ENCODE measurements at places on chromosomes 2 and 18.

GRCh38 chr18:9924371-9924943 lies 10.6 kb downstream of the VAPA start:
- DNase-seq, result no peak

DNA sequence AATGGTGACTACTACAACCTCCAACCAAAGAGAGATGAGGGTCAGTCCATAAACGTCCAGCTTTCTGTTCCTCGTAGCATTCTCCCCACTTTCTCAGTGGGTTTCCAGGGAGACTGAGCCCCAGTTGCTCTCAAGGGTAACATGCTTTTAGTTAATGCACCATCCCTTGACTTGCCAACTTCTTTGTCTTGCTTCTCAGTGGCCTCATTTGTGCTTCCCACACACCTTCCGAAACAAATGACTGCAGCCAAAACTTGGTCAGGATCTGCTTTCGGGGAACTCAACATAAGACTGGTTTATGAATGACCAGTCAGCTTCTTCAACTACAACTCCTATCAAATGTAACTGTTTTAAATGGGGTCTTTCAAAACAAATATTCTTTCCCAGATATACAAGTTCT lies 94.1 kb downstream of the COL6A3 start:
- no peak for DNase-seq

DNA sequence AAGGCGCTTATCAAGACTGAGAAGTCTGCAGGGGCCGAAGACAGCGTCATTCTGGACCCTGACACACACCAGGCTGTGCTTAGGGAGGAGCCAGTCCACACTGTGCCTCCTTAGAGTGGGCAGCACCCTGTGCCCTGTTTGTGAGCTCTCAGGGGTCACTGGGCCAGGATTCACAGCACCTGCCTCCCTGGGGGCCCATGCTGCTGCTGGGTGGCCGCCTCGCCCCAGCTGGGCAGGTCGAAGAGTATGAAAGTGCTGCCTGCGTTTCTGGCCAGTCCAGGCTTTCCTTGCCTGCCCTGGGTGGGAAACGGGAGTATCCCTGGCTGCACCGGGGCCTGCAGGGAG lies 15.4 kb upstream of the GPR55 start:
- no peak for DNase-seq

GRCh38 chr2:217052856-217053577 lies 193.2 kb upstream of the TNP1 start:
- no peak for DNase-seq

GRCh38 chr2:28428486-28428885 lies 35.8 kb downstream of the FOSL2 start:
- DNase-seq, result no peak

DNA sequence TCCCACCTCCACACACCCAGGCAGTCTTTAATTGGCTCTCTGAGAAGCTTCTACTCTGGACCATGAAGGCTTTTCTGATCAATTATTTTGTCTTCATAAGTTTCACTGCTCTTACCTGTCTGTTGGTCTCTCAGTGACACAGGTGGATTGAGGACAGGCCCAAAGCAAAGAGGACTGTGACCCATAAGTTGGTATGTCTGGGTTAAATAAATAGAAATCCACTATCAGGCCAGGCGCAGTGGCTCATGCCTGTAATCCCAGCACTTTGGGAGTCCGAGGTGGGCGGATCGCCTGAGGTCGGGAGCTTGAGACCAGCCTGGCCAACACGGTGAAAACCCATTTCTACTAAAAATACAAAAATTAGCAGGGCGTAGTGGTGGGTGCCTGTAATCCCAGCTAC lies 2.7 kb upstream of the SLC16A14 start:
- DNase-seq, result no peak

DNA sequence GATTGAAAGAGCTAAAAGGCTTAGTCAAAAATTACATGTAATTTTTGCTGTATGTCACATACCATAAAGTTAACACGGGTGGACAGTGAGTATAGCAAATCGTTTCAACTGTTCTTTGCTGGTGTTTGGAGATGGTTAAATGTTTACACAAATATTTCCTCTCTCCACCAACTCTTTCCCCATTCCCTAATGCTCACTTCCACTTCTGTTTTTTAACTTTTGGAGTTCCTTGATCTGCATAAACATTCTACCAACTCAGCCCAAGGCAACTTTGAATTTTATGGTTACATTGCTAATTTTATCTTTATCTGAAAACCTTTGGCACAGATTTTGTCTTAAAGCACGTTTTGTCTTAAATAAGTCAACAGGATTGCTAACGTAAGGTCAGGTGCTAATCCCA lies 1.9 kb upstream of the SPOPL start:
- no peak for DNase-seq

GRCh38 chr2:121103960-121104359 lies 181.0 kb downstream of the TFCP2L1 start:
- no peak for DNase-seq

- no peak for DNase-seq
These were observed 62.1 kb upstream of the TCF7L1 start for GRCh38 chr2:85071096-85071495.

- DNase-seq, result no peak
These were observed 145.0 kb downstream of the SRBD1 start for GRCh38 chr2:45466053-45466452.

DNA sequence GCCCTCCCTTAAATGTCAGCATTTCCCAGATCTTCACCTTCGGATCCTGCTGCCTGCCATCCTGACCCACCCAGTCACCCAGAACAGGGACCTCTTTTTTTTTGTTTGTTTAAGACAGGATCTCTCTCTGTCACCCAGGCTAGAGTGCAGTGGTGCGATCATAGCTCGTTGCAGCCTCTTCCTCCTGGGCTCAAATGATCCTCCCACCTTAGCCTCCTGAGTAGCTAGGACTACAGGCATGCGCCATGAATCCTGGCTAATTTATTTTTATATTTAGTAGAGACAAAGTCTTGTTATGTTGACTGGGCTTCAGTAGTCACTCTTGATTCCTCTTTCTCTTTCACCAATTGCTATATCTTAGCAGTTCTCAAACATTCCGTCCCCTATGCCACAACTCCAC lies 39.0 kb downstream of the INSIG2 start:
- DNase-seq, result no peak

DNA sequence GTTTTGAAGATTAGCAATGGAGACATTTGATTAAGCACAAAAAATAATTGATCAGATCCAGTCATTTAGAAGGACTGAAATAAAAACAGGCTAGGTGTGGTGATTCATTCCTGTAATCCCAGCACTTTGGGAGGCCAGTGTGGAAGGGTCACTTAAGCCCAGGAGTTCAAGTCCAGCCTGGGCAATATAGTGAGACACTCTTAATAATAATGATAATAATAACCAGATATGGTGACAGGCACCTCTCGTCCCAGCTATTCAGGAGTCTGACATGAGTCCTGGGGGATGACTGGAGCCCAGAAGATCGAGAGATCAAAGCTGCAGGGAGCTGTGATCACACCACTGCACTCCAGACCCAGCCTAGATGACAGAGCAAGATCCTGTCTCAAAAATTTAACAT lies 3.5 kb upstream of the FN1 start:
- DNase-seq, result no peak

DNA sequence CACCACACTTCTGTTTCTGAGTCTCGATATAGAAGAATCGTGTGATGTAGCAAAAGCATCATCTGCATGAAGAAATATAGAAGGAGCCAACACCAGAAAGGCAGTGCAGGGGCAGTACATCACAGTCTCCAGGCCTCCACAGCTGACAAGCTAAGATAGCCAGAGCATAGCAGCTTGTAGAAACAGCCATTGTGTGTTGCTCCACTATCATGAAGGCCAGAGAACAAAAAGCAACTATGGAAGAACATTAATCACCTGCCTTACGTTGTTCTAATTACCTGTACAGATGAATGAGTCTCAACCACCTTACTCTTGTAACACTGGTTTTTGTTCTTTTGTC lies 129.0 kb downstream of the RND3 start:
- DNase-seq, result no peak
